ENCODE measurements at places on chromosomes 12 and 14. TPM values are rescaled to one million over a fixed set of nuclear protein-coding genes. Genes with fewer than 3 reads are reported as not detected.

HOXC13 gene
- total RNA-seq: 0.87 TPM

GSC gene
- 2.0 TPM for total RNA-seq

EIF2S3B gene
- 2.1 TPM for total RNA-seq

OR11H12 gene
- total RNA-seq: not detected

ZNF891 gene
- 4.8 TPM for total RNA-seq

NKX2-8 gene
- 62.4 TPM for total RNA-seq

TAS2R8 gene
- total RNA-seq: not detected

ALKBH2 gene
- 23.8 TPM for total RNA-seq

MIPOL1 gene
- 31.6 TPM for total RNA-seq

KLRC1 gene
- 1.9 TPM for total RNA-seq

PRB3 gene
- total RNA-seq: 0.39 TPM

IL31 gene
- not detected for total RNA-seq

MYBPC1 gene
- total RNA-seq: 2.5 TPM

SERPINA3 gene
- 238 TPM for total RNA-seq

DHRS2 gene
- 6.1 TPM for total RNA-seq

LRTM2 gene
- total RNA-seq: 0.39 TPM

OLR1 gene
- total RNA-seq: 0.87 TPM

ABCC9 gene
- total RNA-seq: 2.3 TPM

IFNG-AS1 gene
- total RNA-seq: not detected

TDRD9 gene
- total RNA-seq: 68.5 TPM

KRT74 gene
- 0.87 TPM for total RNA-seq

SLC2A14 gene
- total RNA-seq: 51.5 TPM

All from testis (tissue), 5 donors.